Hair follicle dermal papilla cell (primary cell): ENCODE measurements at places on chromosomes 7 and 10. TPM values are rescaled to one million over a fixed set of nuclear protein-coding genes. Genes with fewer than 3 reads are reported as not detected.

Gene DDX56
- total RNA-seq: 44.4 and 54.2 TPM in 2 replicates

Gene TMEM229A
- total RNA-seq: not detected in 2 replicates

Gene NKX2-3
- total RNA-seq: not detected in 2 replicates

Gene TRIM74
- 0.12 TPM in 1 of 2 replicates, not detected in the other for total RNA-seq
